ENCODE measurements at places on chromosomes 7 and 10.

- DNase-seq = no peak
These were observed 123.9 kb downstream of the KMT2E start for GRCh38 chr7:105137898-105138297.

GRCh38 chr10:100993986-100994708 lies 5.5 kb upstream of the LZTS2 start:
- DNase-seq = no peak

GRCh38 chr7:14024406-14024805 lies 34.9 kb upstream of the ETV1 start:
- no peak for DNase-seq

GRCh38 chr10:51920672-51921071 lies 221.3 kb upstream of the CSTF2T start:
- DNase-seq = no peak

GRCh38 chr10:3848775-3849635 lies 64.0 kb upstream of the KLF6 start:
- DNase-seq = no peak

DNA sequence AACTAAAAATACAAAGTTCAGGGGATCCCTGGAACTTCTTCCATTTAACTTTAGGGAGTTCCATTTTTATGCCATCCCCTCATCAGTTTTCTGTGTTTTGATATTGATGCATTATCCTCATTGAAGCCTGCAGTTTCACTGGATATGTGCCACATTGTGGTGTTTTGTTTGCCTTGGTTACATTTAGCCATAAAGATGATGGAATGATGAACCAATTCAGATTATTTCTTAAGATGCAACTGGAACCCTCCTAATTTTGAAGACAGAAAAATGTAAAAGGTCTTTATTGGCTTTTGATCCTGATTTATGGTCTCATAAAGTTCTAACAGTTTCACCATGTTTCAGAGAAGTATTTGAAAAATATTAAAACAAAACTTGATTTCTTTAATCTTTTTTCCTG lies 314.2 kb upstream of the KLF6 start:
- no peak for DNase-seq

- DNase-seq = no peak
These were observed 43.4 kb downstream of the SHTN1 start for GRCh38 chr10:116961406-116962251.

GRCh38 chr10:105540381-105540780 lies 899.3 kb downstream of the SORCS3 start:
- no peak for DNase-seq

DNA sequence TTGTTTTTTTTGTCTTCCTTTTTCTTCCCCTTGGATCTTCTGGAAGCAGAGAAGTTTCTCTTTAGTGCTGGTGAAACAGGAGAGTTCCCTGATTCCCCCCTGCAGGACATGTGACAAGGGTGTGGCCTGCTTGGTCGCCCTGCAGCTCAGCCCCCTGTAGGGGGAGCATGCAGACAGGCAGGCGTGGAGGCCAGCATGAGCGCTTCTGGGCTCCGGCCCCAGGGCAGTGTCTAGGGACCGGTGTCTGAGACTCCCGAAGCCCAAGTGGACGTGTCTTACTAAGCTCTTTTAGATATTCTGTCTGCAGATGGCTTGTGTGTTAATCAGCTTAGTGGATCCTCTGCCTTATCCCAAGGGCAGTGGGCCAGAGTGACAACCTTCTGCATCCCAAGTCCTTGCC lies 26.1 kb downstream of the PRSS58 start:
- no peak for DNase-seq

- DNase-seq = no peak
These were observed 87.3 kb downstream of the CCSER2 start for GRCh38 chr10:84415539-84416244.

DNA sequence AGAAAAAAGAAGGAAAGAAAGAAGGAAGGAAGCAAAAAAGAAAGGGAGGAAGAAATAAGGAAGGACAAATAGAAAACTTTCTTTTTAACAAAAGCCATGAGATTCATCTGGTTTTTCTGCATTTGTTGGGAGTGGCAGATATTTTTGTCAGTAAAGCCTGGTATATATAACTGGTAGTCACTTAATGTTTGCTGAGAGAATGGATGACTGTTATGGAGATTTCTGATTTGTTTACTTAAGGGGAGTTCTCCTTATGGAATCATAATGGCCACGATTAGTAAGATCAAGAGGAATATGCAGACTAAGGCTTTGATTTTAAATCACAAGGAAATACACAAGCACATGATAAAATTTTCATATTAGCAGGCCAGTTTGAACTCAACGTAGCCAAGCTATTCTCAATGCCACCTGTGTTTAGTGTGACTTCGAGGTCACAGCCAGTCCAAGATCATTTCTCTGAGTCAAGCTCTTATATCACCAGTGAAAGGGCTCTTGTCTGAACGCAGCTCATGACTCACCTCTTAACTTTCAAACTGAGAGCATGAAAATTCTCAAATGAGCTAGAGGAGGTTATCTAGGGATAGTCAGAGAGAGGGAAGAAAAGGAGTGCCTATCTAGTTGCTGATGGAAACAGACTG lies 445.1 kb upstream of the ZMIZ1 start:
- no peak for DNase-seq

- no peak for DNase-seq
These were observed 343.7 kb upstream of the AOAH start for GRCh38 chr7:37068038-37068437.

- DNase-seq = no peak
These were observed 498 bp upstream of the C10orf53 start for GRCh38 chr10:49678827-49679479.

GRCh38 chr10:30353851-30354250 lies 4.8 kb upstream of the MTPAP start:
- no peak for DNase-seq

- DNase-seq = no peak
These were observed 1.8 kb upstream of the PTPRZ1 start for GRCh38 chr7:121871188-121871587.

- no peak for DNase-seq
These were observed 52.8 kb downstream of the C10orf105 start for GRCh38 chr10:71666639-71667386.

DNA sequence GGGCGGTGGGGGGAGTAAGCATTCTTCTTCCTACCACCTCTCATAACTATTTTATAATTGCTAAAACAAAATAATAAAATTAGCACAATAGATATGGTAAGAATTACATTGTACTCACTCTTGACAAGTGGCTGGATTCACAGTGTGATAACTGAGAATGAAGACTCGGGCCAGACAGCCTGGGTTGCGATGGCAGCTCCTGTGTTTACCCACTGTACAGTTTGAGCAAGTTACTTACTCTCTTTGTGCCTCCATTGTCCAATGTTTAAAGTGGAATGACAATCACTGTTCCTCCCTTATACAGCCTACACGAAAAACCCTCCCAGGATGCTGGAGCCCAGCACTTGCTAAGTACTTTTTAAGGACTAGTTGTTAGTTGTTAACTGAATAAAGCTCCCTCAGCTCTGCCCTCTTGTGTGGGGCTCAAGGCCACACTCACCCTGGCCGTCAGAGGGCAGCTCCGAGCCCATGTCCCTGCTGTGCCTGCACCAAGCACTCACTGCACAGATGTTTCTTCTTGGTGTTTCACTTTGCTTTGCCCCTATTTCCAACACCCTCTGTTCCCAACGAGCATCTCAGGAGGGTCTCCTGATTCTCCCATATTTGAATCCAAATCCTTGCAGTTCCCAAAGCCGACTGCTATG lies 56.4 kb upstream of the NPS start:
- DNase-seq = no peak

DNA sequence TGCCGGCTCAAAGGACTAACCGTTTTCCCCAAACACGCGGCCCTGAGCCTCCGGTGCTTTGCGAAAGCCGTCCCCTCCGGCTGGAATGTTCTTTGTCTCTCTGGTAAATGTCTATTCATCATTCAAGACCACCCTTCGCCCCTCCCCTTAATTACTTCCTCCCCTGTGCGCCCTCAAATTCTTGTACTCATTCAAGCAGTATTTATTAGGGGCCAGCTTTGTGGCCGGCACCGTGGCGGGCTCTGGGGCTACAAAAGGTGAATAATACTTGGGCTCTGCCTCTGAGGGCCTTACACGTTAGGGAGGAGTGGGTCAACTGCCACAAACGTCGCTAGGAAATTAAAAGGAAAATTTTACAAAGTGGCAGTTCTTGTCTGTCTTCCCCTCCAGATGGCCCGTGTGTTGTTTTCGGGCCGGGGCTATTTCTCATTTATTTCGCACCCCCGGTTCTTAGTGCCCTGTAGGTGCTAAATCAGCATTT lies 1.5 kb upstream of the MEST start:
- no peak for DNase-seq

- DNase-seq = no peak
These were observed 113.3 kb upstream of the KMT2E start for GRCh38 chr7:104900525-104901239.

DNA sequence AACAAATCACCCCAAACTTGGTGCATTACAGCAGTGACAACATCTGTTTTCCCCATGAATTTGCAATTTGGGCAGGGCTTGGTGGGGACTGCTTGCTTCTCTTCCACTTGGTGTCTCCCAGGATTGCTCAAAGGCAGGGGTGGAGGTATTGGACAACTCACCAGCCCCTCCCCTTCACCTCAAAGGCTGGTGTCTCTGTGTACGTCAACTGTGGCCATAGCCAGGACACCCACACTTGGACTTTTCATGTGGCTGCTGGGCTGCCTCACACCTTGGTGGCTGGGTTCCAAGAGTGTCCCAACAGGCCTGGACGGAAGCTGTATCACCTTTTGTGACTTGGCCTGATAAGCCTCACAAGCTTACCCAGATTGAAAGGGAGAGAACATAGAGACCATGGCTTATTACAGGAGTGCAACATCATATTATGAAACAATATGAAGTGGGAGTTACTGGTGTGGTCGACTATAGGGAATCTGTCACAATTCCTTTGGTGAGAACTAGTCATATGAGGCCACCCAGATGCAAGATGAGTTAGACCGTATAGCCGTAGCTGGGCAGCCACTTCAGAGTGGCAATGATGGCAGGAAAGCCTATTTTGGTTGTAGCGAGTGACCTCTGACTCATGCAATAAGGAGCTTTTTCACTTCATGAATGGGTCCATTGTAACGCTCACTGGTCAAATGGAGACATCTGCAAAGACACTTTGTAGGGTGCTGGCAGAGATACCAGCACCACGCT lies 187.6 kb upstream of the ITGB1 start:
- DNase-seq = no peak

DNA sequence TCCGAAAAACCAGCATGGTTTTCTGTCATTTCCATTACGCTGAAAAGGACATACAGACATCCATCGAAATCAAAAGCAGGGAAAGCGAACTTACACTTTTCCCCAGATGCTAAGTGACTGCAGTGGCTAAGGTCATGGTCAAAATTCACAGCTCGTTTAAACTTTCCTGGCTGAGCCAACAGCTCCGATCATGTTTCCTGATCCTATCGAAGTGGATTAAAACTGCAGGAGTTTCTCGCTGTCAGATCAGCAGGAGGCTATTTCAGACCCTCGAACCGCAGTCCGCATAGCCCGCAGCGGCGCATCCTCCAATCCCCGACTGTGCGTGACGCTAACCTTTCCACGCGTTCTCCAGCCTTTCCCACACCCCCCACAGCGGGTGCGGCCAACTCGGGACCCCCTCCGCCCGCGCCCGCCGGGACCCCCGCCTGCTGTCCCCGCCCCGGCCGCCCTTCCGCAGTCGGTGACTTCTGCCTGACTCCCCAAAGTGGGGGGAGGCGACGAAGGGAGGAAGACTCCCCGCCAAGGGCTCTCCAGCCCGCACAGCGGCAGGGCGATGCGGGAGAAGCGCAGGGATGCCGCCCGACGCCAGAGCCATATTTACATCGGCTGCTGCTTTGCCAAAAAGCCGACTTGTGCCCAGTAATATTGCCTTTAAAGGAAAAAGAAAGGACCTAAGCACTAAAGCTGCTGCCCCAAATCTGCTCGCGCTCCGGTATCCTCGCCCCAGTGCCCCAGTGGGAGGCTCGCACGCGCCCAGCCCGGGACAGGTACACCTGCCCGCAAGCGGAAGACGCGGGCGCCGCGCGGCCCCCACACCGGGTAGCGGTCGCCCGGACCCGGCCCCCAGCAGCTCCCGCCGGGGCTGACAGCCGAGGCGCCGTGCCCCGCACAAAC lies 1.2 kb downstream of the PIP4K2A start:
- DNase-seq = no peak

DNA sequence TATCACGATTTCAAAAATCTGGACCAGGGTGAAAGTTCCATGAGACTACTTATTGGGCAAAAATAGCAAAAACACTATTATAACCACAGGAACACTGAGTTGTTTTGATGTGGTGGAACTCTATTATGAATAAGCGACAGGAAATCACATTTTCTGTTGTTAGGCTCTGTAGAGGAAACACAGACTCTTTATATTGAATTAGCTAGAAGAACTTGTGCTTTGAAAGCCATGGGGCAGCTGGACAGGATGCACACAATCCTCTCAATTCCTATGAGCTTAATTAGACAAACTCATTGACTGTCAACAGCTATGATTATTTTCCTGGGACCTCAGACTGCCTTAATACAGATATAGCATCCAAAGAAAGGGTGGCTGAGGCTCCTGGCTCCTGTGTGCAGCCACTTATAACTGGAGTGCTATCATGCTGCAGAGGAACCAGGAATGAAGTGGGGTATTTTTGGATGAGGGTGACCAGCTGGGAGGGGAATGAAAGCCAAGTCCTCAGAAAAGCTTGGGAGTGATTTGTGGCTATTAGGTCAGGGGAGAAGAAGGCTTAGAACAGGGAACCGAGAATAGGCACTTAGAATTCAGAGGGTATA lies 657.3 kb downstream of the TYW1 start:
- no peak for DNase-seq

DNA sequence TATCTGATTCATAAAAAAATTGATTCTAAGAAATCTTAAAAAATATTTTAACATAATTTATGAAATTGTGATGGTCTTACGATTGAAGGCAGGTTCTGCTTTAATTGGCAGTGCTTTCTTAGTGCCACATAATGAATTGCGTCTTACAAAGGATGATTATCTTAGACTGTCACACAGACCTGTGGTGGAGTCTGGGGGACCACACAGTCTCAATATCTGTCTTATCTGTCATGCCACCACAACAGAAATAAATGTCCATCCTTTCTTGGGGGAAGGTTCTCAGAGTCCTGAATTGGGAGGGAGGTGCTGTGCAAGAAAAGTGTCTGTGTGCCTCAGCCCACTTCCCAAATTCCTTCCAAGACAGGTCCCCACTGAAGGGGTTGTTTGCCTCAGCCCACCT lies 34.0 kb downstream of the ZDHHC6 start:
- no peak for DNase-seq

- DNase-seq = no peak
These were observed 1.7 kb downstream of the SHTN1 start for GRCh38 chr10:117003336-117003735.
